ENCODE measurements at places on chromosomes 7 and 10.

- DNase-seq: no peak
Measured at GRCh38 chr7:24611130-24611529, 37.9 kb downstream of the PALS2 start.

- DNase-seq: no peak
Measured at GRCh38 chr10:43665054-43665453, 16.4 kb upstream of the ZNF32 start.

DNA sequence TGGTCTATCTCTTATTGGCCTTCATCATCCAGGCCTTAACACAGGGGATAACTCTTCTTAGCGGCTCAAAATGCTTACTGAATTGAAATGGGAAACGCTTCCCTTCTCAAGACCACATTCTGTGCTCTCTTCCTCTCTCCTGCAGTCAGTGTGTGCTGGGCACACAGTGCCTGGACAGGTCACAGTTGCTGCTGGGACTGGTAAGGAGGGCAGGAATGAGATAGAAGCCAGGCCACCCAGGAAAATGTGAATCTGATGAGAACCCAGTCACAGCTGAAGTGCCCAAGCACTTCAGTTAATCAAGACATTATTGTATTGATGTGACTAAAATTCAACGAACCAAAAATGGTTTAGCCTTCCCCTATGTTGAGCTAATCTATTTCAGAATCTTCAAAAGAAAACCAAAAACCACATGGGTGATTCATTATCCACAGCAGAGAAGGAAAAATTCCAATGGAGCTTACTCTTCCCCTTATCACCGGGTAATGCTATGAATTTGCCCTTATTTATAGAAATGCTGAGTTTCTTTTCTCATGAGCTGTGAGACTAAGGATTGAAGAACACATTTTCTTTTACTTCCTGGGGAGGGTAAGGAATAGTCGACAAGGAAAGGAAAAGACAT is 41.2 kb upstream of the PLPP4 start:
- no peak for DNase-seq

GRCh38 chr10:125641398-125641797 is 41.6 kb downstream of the TEX36 start:
- no peak for DNase-seq

GRCh38 chr10:93110472-93111146 is 36.9 kb downstream of the CYP26A1 start:
- no peak for DNase-seq

DNA sequence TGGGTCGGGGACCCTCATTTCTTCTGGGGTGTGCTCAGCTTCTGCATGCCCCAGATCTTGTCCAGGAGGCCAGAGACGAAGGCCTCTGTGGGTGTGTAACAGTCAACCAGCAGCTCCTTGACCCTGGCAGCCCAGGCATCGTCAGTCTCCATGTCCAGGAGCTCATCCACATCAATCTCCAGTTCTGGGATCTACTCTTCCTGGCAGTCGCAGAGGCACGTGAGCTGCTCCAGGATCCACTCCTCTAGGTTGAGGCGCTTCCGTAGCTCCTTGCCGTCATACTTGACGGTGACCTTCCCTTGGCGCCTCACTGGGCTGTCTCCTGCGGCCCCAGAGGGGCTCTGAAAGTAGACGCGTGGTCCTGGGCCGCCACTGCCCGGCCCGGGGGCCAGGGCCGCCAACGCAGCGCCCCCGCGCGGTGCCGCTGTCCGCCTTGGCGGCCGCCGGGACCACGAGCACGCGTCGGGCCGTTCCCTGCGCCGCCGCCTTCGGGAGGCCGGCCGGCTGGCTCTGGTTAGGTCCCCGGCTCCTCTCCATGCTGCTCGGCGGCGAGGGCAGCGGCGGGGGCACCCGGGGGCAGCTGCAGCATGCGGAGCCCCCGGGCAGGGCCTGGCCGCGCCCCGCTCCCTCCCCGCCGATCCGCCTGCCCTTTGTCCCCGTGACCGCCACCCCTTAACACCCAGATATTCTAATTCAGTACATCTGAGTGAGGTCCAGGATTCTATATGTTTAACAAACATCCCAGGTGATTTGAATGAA is 170.5 kb downstream of the SEPTIN7 start:
- DNase-seq: no peak

GRCh38 chr7:605661-606450 is 86.2 kb upstream of the PDGFA start:
- no peak for DNase-seq

DNA sequence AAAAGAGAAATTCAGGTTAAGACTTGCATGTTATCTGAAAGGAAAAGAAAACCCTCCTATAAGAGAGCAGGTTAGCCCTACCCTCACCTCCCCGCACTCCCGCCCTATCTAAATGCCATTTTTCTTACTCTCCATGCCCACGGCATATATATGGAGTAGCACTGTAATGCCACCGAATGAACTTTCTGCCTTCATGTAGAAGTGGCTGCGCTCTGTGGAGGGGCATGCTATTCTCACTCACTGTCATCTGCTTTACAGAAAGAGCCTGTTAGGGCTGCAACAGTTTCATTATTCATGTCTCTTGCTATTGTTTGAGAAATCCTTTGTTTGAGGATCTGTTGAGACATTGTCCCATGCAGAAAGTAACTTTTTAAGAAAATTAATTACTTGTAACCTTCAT is 1190.6 kb downstream of the SORCS1 start:
- DNase-seq: no peak

DNA sequence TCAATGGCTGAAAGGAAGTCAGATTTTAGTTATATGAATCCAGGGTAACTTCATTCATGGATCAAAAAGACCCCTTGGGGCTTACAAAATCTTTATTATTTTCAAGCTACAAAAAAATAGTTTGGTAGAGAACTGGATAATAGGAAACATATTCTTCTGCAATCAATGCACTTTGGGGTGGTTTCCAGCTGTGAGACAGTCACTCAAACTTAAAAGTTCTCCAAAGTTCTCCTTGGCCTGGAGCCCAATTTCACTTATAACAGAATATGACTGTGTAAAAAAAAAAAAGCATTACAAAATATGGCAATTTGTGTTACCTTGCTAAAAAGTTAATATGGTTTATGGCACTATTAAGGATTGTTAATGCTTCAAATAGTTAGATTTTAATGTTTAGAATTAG is 255.5 kb downstream of the AGMO start:
- no peak for DNase-seq

DNA sequence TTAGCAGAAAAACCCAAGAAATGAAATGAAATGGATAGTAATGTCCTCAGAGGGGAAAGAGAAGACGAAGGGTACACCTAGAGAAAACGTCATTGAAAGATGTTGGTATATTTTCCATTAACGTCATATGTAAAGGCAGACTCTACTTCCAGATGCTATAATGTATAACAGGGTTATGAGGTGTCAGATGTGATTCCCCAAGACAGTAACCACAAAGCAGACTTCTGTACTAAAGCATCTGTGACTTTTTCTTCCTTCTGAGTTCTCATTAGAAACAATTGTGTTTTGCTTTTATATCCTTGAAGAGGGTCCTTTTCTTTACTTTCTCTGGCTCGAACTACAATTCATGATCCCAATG is 37.4 kb downstream of the LRRC72 start:
- no peak for DNase-seq

GRCh38 chr10:28810057-28810870 is 132.9 kb downstream of the BAMBI start:
- DNase-seq: no peak

- no peak for DNase-seq
Measured at GRCh38 chr10:114545819-114546218, 112.3 kb downstream of the ABLIM1 start.

DNA sequence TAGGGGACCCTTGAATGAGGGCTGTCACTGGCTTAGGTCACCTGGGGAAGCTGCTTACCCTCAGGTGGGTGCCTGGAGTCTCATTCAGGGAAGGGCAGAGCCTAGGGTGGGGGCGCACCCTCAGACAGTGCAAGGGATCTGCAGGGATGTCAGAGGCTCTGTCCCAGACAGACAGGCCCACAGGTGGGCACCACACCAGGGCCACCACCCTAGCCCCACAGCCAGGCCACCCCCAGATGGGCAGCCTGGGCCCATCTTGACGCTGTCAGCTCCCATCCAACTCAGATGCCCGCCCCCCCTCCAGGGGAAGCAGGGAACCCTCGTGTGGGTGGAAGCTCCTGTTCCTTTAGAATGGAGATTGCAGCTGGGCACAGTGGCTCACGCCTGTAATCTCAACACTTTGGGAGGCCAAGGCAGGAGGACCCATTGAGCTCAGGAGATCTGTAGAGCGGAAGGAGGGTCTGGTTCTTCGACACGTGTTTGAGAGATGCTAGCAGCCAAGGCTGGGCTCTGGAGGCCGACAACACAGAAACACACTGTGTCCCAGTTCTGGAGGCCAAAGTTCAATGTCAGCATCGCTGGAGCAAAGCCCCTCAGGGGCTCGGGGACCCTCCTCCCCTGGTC is 58.5 kb upstream of the DNAJB6 start:
- DNase-seq: no peak

GRCh38 chr7:22821702-22822485 is 755 bp downstream of the TOMM7 start:
- no peak for DNase-seq

DNA sequence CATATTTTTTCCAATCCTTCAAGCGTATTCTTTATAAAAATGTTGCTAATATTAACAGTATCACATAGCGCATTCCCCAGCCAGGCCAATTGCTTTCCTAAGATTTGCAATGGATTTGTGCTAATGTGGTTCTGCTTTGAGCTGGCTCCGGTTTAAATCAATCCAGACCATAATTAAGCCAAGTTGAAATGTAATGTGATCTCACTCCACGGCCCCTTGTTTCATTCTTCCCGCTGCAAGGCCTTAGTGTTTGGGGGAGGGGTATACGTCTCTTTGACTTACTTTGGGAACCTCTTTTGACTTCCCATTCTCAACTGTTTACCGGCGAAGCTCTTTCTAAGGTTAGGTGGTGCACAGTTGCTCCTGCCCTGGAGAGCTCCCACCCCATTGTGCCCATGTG is 86.4 kb downstream of the PRPF18 start:
- DNase-seq: no peak

GRCh38 chr7:16509829-16510228 is 16.8 kb upstream of the LRRC72 start:
- no peak for DNase-seq

GRCh38 chr7:123649964-123650363 is 5.7 kb upstream of the LMOD2 start:
- DNase-seq: no peak

- no peak for DNase-seq
Measured at GRCh38 chr10:97121041-97121440, 64.7 kb downstream of the SLIT1 start.

GRCh38 chr7:127514499-127514898 is 70.9 kb downstream of the GCC1 start:
- DNase-seq: no peak

GRCh38 chr10:50216894-50217293 is 34.4 kb downstream of the ASAH2 start:
- no peak for DNase-seq

DNA sequence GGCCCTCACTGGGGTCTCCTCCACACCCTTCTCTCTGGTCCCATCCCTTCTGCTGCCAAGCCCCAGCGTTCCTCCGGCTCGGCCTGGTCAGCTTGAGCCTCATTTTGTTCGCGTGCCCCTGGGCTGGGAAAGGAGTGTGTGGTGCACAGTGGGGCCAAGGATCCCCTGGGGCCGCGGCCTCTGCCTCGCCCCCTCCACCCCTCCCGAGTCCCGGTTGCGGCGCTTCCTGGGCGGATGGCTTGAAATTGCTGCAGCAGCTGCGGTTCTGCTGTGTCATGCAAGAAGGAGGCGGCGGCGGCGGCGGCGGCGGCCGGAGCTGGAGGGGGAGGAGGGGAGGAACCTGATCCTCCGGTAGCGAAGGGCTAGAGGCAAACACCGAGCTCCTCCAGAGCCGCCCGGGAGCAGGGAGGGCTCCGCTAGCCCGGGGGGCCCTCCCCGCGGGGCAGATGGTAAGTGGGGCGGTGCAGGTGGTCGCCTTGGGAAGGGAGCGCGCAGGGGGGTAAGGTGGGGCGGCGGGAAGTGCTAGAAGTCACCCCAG is 217.8 kb upstream of the MKLN1 start:
- peak; percentile 41 for DNase-seq

DNA sequence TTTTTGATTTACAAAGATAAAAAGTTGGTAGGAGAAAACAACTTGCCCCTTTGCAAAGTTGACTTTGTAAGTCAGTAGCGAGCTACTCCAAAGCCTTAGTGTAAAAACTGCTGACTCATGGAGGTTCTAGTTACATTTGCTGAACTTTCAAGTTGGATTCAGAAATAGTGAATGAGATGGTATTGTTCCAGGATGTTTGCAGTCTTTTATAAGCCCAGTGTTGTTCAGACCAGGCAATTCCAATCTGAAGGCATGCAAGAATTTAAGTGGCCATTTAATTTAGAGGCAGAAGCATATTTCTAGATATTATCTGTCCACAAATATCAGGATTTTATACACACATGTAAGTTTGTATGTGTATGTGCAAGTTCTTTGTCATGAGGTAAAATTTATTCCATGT is 21.6 kb downstream of the TES start:
- no peak for DNase-seq

GRCh38 chr10:102593804-102594079 is 50.5 kb upstream of the TRIM8 start:
- no peak for DNase-seq

- DNase-seq: no peak
Measured at GRCh38 chr10:43806831-43807640, 158.4 kb upstream of the ZNF32 start.

DNA sequence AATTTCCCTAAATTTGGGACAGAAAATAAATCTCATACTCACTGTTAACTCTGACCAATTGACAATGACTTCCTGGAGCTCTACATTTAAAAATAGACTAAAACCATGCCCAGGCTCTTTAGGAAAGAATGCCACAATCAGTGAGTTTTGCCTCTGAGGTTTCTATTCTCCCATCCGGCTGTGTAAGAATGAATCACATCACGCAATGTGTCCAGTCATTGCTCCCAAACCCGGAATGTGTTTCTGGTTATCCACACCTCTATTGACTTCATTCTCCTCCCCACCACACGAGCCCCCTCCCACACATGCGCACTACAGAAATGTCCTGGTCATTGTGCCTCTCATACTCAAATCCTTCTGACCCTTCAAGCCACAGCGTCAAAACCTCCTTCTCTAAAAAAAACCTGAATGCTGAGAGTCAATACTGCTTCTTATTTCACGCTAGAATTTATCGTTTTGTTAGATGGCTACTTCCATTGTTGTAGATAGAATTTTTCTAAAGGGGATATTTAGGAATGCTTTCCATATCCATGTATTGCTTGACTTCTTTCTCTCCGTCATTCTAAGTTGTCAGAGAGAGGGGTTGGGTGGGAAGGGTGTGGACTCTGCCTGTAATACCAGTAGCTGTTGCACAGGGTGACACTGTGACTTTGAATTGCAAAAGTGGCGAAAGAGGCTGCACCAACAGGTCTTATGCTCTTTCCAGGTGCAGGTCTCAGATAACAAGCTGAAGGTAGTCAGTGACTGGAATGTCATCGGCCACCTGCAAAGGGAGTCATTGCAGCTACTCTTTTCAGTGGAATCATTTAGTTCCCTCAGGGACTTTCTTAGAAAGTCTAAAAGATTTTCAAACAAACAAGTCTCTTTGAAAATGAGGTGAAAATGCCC is 356.6 kb downstream of the PAXIP1 start:
- DNase-seq: no peak

Data from activated CD4-positive, alpha-beta T cell treated with anti-CD3 and anti-CD28 coated beads, Interleukin-2, amount 50 U/mL, for 24 hours (primary cell).